ENCODE measurements at places on chromosomes 6 and 20.

DNA sequence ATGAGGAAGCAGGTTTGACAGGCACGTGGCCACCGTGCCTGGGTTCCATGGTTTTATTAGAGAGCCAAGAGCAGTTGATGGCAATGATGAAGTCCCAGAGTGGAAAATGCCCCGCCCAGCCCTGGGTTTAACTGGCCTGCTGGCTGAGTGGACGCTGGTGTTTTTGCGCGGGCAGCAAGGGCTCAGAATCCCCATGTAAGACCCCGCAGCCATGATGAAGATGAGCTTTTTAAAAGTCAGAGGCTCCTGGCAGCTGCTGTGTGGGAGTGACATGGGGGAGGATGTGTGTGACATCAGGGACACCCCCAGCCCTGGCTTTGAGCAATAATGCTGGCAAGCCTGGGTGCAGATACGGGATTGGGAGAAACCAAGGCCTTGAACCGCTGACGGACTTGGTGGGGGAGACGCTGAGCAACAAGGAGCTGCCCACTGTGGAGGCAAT lies 33.0 kb upstream of the SLCO4A1 start:
- no peak for DNase-seq

- no peak for DNase-seq
Measured at GRCh38 chr20:10795286-10796026, 121.7 kb upstream of the JAG1 start.

GRCh38 chr20:38939686-38940085 lies 13.5 kb downstream of the FAM83D start:
- DNase-seq: no peak

DNA sequence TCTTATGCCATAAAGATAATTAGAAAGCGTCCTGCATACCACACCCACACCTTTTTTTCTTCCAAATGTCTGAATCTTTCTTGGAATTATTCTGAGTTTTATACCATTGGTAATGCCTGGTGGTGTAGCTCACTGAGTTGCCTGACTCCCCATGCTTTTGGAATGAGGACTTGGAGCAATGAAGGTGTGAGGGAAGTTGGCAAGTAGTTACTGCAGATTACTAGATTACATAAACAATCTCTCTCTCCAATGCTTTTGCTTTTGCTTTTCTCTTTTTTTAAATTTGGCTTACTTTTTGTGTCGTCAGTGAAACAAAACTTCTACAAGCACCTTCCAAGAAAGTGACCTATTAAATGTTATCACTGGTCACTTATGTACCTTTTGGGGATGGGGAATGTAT lies 406.1 kb upstream of the SOX4 start:
- no peak for DNase-seq

DNA sequence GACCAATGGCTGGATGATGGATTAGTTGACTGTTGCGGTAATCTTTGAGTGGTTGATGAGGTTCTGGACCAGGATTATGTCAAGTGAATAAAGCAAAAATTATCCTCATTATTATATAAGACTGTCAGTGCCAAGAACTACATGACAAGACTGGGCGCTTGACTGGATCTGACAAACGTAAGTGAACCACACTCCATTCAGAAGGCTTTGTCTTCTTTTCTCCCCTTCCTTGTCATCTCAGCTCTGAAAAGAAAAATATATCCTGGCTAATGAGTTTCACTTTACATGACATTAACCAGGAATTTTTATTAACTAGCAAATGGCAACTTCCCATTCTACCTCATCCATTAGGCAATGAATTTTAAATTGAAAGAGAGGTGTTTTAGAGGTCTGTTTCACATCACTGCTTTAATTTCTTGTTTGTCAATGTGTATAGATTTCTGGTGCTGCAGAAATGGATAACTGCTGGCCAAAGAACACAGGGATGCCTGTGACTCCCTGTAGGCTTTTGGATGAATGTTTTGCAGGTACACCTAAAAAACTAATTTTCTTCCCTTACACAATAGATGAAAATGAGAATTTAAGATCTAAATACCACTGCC lies 150.1 kb downstream of the ELOVL4 start:
- DNase-seq: no peak

DNA sequence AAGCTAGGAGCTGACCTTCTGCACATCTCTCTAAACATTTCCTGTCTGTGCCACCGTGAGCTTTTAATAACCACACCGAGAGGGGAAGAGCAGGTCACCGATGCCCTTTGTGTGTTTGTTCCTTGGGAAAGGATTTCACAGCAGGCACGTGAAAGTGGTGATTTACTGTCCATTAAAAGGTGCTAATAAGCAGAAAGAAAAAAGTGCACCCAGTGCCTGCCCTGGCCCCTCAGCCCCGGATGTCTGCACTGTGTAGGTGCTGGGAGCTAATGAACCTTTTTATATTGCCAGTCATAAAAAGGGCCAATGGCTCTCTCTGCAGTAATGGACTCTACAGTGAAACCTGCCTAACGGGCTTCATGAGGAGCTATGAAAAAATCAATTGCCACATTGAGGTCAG lies 312.6 kb downstream of the C6orf118 start:
- DNase-seq: no peak

GRCh38 chr6:40473026-40473425 lies 114.1 kb downstream of the LRFN2 start:
- no peak for DNase-seq

- peak; percentile 82 for DNase-seq
Measured at GRCh38 chr6:138465007-138465645, 34.2 kb downstream of the NHSL1 start.

DNA sequence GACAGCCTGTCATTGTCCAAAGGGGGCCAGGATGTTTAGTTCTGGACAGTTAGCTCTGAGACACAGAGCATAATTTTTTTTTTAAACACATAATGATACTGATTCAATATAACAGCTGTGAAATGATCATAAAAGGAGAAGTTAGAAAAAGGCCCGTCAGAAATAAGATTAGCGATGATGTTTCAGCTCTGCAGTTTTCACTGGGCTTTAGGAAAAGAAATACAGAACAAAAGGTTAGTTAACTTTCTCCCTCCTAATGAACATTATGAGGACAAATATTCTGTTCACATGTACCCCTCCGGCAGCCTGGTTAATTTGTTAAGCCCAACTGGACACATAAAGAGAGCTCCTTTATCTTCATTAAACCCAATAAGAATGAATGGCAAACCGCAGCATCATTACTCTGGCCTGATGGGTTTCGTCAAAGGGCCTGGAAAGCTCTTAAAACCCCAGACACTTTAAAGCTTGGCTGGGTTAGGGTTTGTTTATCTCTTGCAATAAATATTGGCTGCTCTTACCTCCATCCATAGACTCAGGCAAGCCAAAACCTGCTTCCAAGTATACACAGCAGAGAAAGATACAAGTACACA lies 394.6 kb downstream of the KIF16B start:
- DNase-seq: no peak

GRCh38 chr6:36414481-36414880 lies 27.0 kb upstream of the ETV7 start:
- no peak for DNase-seq

GRCh38 chr6:35046862-35047261 lies 94.3 kb downstream of the TCP11 start:
- DNase-seq: no peak

DNA sequence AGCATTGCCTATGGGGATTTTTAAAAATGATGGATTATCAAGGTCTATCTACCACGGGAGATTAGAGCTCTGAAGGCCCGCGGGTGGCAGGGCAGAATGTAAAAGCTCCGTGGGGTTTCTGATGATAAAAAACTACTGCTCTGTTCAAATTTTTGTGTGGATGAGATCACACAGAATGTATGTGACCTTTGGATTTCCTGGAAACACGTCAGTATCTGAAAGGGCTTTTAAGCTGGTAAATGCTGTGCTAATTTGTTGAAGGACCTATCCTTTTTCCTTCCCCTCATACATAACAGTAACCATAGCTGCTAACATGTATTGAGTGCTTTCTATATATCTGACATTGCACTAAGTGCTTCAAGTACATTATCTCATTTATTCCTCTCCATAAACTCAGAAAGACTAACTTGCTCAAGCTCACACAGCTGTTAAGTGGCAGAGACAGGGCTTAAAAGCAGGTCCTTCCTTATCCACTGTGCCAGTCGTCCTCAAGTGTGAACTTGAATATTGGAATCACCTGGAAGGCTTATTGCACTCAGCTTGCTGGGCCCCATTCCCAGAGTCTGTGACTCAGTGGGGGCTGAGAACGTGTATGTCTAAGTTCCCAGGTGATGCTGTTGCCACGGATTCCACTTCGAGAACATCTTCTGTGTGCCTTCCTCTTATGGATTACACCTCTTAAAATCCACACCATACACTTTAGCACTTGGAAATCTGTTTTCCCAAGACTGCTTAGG lies 1.9 kb upstream of the TMEM242 start:
- no peak for DNase-seq

DNA sequence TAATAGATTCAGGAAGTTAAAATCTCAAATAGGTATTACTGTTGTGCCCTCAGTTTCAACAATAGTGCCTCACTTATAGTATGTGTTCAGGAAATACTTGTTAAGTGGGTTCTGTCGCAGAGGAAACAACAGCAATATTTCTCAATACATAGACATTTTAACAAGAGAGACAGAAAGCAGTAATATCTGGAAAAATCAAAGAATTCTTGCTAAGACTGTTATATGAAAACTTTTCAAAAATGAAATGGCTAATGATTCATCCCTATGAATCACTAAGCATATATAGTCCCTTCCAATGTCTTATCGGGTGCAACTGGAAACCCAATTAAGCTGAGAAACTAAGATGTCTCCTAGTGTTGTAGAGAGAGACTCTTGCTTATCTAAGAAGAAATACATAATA lies 668.9 kb downstream of the TFAP2A start:
- no peak for DNase-seq

DNA sequence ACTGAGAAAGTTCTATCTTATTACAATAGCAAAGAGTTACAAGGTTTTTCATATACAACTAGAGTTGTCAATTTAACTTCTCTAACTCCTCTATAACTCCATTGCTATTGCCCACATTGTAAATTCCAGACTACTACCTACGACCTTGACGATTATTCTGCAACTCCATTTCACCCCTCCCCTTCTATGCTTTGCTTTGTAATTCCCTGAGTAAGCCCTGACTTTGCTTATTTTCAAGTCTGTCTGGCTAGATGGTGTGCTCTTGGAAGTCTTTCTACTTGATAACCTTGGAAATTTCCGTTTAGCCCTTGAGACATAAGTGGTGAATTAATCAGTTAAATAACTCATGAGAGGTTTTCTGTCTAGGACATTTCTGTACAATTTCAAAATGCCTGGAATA lies 161.4 kb downstream of the C6orf58 start:
- DNase-seq: no peak

GRCh38 chr6:19356692-19357091 lies 480.5 kb upstream of the ID4 start:
- DNase-seq: no peak

- no peak for DNase-seq
Measured at GRCh38 chr20:3901706-3902440, 12.7 kb downstream of the PANK2 start.

- DNase-seq: no peak
Measured at GRCh38 chr6:35626401-35626800, 62.3 kb downstream of the FKBP5 start.

- no peak for DNase-seq
Measured at GRCh38 chr20:10541668-10542411, 106.7 kb downstream of the SLX4IP start.

GRCh38 chr20:7939663-7940062 lies 595 bp downstream of the HAO1 start:
- no peak for DNase-seq

DNA sequence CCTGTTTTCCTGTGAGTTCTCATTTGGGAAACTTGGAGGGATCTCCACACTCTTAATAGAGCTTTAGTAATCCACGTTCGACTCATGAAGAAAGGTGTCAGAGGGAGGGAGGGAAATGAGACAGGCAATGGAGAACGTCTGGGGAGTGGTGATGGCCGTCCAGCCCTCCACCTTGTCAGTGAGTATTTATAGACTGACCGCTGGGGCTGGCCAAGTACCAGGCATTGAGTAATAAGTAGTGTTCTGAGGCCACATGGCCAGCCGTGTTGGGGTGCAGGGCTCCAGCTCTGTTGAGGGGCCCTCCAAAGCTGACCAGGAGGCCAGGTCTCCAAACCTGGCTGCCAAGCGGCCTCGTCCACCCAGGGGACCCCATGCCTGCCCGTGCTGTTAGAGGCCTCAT lies 11.3 kb upstream of the DSN1 start:
- no peak for DNase-seq

DNA sequence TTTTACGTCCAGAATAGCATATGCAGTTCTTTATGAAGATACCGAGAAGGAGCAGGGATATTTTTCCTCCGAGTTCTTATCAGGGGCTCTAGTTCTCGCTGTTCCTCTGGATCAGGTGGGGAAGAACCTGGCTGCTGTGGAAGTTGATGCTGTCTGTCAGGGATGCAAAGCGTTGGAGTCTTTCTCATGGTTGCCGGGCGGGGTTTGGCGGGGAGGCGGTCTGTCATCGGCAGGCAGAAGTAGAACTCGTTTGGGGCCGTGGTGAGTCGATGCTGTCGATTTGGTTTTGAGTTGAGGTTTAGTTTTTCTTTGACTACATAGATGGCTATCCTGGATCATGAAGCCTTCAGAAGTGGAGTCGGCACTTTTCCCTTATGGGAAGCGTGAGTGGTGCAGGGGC lies 691.2 kb downstream of the QKI start:
- DNase-seq: no peak

GRCh38 chr6:85360794-85361642 lies 88.9 kb upstream of the NT5E start:
- peak; percentile 83 for DNase-seq

DNA sequence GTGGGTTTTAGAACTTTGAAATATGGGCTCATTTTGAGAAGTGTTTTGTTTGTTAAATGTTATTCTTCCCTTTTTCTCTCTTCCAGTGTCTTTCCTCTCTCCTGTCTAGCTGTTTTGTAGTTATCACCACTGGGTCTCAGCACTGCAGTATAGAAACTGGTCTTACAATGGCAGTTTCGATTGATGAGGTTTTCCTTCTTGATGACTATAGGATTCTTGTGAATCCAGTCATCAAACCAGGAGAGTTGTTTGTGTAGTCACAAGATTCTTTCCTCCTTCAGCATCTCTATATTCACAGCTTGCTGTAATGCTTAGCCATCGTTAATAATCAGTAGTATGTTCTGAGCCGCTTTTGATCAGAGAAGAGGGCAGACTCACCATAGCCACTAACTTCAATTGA lies 172.3 kb downstream of the OGFRL1 start:
- DNase-seq: no peak

DNA sequence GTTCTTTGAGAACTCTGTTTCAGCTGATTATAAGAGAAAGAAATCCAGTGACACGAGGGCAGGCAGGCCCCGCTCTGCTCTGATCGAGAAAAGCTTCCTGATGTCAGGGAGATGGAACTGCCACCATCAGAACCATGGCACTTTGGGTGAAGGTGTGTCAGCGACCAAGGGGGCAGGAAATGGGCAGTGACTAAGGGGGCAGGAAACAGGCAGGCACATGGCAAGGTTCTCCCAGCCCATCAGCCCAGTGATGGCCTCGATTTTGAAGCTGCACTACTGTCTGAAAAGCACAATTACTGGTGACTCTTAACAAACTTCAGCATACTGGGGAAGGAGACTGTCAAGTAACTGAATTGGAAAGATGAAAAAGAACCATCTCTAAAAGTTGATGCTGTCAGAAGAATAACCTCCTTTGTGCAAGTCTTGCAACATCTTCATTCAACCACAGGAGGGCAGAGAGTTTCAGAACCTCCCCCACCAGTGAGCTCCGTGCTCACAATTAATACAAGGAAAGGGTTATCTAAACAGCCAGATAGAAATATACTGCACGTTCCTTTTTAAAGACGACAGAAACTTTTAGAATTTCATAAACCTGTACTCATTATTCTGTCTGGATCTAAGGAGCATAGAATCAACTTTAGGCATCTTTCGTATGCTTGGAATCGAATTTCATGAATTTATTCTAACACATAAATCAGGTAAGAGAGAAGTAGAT lies 39.1 kb downstream of the TMX4 start:
- DNase-seq: peak; percentile 10

- DNase-seq: no peak
Measured at GRCh38 chr6:3273707-3274521, 15.2 kb downstream of the PSMG4 start.

Measured in SJSA1 (cell line).